ENCODE measurements at places on chromosomes 2 and 18.

- peaks cover 5% of the 10 kb centered on the region for H3K36me3 ChIP-seq
These were observed 726 bp downstream of the C2orf69 start for GRCh38 chr2:199911877-199912161.

DNA sequence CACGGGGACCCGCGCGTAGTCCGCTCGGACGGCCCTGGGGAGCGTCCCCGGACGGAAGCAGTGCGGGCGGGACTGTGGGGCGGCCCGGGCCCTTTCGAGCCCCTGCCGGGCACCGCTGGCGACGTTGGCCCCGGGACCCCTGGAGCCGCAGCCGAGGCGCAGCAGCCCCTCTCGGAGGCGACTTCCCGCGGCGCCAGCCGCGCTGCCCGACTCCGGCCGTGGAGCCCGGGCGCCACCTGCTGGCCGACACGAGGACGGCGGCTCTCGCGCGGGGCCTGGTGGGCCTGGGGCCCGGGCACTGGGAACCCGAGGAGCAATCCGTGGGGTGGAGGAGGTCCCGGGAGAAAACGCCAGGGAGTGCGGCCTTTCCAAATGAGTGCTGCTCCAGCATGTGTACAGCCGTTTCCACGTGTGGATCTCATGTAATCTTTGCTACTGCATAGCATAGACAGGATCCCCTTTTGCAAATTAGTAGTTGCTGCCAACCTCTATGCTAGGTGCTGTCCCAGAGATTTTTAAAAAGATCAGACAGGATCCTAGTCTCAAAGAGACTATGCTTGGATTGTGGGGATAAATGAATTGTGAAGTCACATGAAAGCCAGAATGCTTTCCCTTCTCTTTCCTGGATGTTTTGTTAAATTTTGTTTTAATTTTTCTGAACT lies 4.0 kb downstream of the ID2 start:
- no peaks in the 10 kb centered on the region for H3K36me3 ChIP-seq
- H3K27ac ChIP-seq = peak overlapping the region; percentile 96
- DNase-seq = no peak
- H3K4me3 ChIP-seq = peak overlapping the region; percentile 67

- H3K36me3 ChIP-seq = no peaks in the 10 kb centered on the region
- no peak overlapping the region for H3K4me3 ChIP-seq
- H3K4me1 ChIP-seq = no peaks in the 10 kb centered on the region
- no peak overlapping the region for H3K27ac ChIP-seq
- H3K27me3 ChIP-seq = no peaks in the 10 kb centered on the region
These were observed 70.8 kb downstream of the DDX18 start for GRCh38 chr2:117885308-117885707.

DNA sequence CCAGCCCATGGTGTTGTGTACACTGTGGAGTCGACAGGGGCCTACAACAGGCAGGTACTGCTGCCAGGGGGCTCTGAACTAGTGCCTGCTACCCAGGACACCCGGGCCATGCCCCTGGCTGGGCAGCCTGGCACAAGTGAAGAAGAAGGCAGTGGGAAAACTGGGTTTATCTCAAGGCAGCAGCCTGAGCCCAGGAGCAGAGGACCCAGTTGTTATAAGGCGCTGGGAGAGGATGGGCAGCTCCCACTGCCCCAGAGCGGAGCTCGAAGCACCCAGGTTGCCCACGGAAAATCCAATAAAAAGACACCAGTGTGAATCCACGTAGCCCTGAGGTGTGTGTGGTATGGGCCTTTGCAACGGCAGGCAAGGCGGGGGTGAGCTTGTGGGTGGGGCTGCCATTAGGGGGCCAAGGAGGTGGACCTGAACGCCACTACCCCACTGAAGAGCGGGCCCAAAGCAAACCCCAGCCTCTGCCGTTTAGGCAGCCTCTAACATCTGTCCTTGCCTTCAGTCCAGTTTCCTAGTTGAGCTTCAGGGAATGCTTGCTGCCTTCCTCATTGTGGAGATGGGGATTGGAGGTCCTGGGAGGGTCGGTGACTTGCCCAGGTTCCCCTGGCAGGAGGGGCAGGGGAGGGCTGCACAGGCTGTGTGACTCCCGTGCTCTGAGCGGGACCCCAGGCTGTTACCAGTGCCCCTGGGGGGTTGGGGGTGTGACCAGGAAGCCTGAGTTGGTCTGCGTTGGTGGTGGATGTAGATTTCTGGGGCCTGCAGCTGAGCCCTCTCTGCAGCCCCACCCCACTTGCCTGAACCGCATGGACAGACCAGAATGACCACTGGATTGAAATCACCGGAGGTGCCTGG lies 16.0 kb downstream of the ARID5A start:
- no peak overlapping the region for H3K4me3 ChIP-seq
- no peaks in the 10 kb centered on the region for H3K27me3 ChIP-seq
- no peak overlapping the region for H3K27ac ChIP-seq
- DNase-seq = no peak
- peaks cover 14% of the 10 kb centered on the region for H3K36me3 ChIP-seq

GRCh38 chr2:180980943-180981911 lies 822 bp downstream of the UBE2E3 start:
- peak overlapping the region; percentile 64 for H3K4me3 ChIP-seq
- no peaks in the 10 kb centered on the region for H3K27me3 ChIP-seq
- H3K36me3 ChIP-seq = no peaks in the 10 kb centered on the region
- peaks cover 17% of the 10 kb centered on the region for H3K4me1 ChIP-seq
- peak overlapping the region; percentile 80 for H3K27ac ChIP-seq

DNA sequence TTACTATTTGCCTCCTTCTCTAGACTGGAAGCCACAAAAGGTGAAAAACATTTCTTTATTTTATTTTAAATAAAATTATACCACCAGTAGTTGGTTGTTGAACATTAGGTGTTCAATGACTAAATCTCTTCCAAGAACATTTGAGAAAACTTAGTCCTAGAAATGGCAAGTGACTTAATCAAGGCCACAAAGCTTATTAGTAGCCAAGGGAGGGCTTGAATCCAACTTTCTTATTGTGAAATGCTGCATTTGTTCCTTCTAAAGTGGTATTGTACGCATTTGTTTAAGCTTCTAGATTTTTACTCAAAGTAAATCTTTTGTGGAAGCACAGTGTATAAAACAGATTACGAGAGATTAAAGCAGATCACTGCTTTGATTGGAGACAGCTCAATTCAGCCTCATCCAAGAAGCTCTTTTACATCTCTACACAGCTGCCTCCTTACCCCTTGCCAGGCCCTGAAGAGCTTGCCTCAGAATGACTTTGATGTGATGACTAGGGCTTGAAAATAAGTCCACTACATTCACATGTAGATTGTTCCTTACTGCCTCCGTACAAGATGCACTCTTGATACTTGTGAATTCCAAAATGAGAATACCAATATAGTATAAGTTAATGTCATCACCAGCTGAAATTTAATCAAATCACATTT lies 244.8 kb downstream of the XIRP2 start:
- no peak overlapping the region for H3K4me3 ChIP-seq
- H3K27me3 ChIP-seq = no peaks in the 10 kb centered on the region
- no peaks in the 10 kb centered on the region for H3K36me3 ChIP-seq
- H3K4me1 ChIP-seq = no peaks in the 10 kb centered on the region
- no peak for DNase-seq
- no peak overlapping the region for H3K27ac ChIP-seq

GRCh38 chr2:170271340-170271739 lies 93.4 kb downstream of the MYO3B start:
- no peaks in the 10 kb centered on the region for H3K36me3 ChIP-seq
- H3K4me3 ChIP-seq = no peak overlapping the region
- H3K27me3 ChIP-seq = no peaks in the 10 kb centered on the region
- H3K27ac ChIP-seq = no peak overlapping the region
- H3K4me1 ChIP-seq = no peaks in the 10 kb centered on the region

GRCh38 chr2:212022966-212023365 lies 515.6 kb downstream of the ERBB4 start:
- no peaks in the 10 kb centered on the region for H3K36me3 ChIP-seq
- H3K4me3 ChIP-seq = no peak overlapping the region
- no peaks in the 10 kb centered on the region for H3K27me3 ChIP-seq
- DNase-seq = no peak
- H3K4me1 ChIP-seq = no peaks in the 10 kb centered on the region

DNA sequence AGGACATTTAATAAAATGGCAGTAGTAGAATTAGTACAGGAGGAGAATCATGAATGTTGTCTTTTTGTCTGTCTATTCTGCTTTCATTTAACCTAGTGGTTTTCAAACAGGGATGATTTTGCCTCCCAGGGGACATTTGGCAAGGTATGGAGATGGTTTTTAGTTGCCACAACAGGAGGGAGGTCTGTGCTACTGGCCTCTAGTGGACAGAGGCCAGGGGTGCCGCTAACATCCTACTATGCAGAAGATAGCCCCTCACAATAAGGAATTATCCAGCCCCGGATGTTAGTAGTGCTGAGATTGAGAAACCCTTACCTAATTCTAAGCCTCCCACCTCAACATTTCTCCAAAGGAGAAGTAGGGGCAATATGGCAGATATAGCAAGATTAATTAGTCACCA lies 18.3 kb downstream of the FASTKD2 start:
- H3K4me3 ChIP-seq = no peak overlapping the region
- peaks cover 4% of the 10 kb centered on the region for H3K36me3 ChIP-seq
- H3K27ac ChIP-seq = no peak overlapping the region
- H3K4me1 ChIP-seq = no peaks in the 10 kb centered on the region
- no peaks in the 10 kb centered on the region for H3K27me3 ChIP-seq

- H3K27ac ChIP-seq = no peak overlapping the region
- no peaks in the 10 kb centered on the region for H3K36me3 ChIP-seq
- no peaks in the 10 kb centered on the region for H3K27me3 ChIP-seq
- H3K4me1 ChIP-seq = no peaks in the 10 kb centered on the region
- DNase-seq = no peak
These were observed 289.4 kb downstream of the ZEB2 start for GRCh38 chr2:144230448-144231085.

GRCh38 chr18:61047794-61048193 lies 285.4 kb upstream of the CDH20 start:
- H3K27ac ChIP-seq = no peak overlapping the region
- no peak overlapping the region for H3K4me3 ChIP-seq
- no peak for DNase-seq
- H3K27me3 ChIP-seq = no peaks in the 10 kb centered on the region
- no peaks in the 10 kb centered on the region for H3K36me3 ChIP-seq
- no peaks in the 10 kb centered on the region for H3K4me1 ChIP-seq

DNA sequence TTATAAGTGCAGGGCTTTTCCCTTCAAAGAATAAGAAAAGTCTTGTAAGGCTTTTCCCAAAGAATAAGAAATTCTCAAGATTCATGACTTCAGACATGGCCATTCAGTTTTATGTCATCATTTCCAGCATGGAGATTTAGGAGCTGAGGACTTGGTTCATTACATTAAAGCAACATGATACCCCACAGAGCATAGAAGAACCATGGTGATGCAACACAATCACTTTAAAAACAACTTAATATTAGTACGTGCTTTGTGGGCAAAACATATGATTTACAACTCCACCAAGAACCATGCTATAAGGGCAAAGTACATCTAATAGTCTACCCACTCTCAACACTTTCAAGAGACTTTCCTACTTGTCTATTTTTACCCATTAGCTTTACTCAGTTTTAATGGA lies 214.4 kb downstream of the SRBD1 start:
- no peak for DNase-seq
- no peaks in the 10 kb centered on the region for H3K36me3 ChIP-seq
- H3K4me3 ChIP-seq = no peak overlapping the region

DNA sequence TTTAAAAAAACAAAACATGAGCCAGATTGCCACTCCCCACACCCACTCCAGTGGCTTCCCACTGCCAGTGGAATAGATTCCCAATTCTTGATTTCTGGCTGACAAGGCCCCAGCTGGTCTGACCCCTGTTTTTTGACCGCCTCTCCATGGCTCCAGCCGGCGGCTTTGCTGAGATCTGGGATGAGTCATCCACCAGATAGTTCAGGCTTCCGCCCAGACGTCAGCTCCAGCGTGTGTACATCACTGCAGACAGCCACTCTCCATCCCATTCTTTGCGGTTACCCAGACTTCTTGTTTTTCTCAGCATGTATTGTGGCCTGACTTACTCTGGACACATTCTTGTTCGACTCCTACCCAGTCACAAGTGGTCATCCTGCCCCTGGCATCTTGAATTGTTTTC lies 227.9 kb downstream of the GBX2 start:
- no peak overlapping the region for H3K27ac ChIP-seq
- no peak overlapping the region for H3K4me3 ChIP-seq
- no peaks in the 10 kb centered on the region for H3K27me3 ChIP-seq

DNA sequence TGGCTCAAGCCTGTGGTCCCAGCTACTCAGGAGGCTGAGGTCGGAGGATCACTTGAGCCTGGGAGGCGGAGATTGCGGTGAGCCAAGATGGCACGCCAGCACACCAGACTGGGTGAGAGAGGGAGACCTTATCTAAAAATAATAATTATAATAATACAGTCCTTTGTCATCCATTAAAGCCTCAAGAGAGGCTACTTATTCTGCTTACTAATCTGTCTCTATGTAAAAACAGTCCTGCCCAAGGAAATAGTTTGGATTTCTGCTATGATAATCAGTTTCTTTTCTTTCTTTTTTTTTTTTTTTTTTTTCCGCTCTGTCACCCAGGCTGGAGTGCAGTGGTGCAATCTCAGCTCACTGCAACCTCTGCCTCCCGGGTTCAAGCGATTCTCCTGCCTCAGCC lies 228.3 kb downstream of the C1D start:
- H3K27me3 ChIP-seq = no peaks in the 10 kb centered on the region
- H3K36me3 ChIP-seq = no peaks in the 10 kb centered on the region
- no peak overlapping the region for H3K27ac ChIP-seq
- H3K4me3 ChIP-seq = no peak overlapping the region

- no peak for DNase-seq
- H3K36me3 ChIP-seq = no peaks in the 10 kb centered on the region
- peaks cover 6% of the 10 kb centered on the region for H3K4me1 ChIP-seq
- H3K27ac ChIP-seq = no peak overlapping the region
These were observed 120.2 kb downstream of the LPIN1 start for GRCh38 chr2:11866358-11867335.

GRCh38 chr2:12045864-12046291 lies 299.4 kb downstream of the LPIN1 start:
- DNase-seq = no peak
- no peak overlapping the region for H3K4me3 ChIP-seq

GRCh38 chr2:69449906-69450305 lies 12.7 kb upstream of the NFU1 start:
- no peak overlapping the region for H3K4me3 ChIP-seq
- no peaks in the 10 kb centered on the region for H3K4me1 ChIP-seq
- no peaks in the 10 kb centered on the region for H3K27me3 ChIP-seq
- H3K27ac ChIP-seq = no peak overlapping the region
- no peak for DNase-seq

GRCh38 chr2:162888652-162889051 lies 50.1 kb upstream of the KCNH7 start:
- DNase-seq = no peak
- H3K4me3 ChIP-seq = no peak overlapping the region
- no peak overlapping the region for H3K27ac ChIP-seq
- no peaks in the 10 kb centered on the region for H3K36me3 ChIP-seq
- no peaks in the 10 kb centered on the region for H3K4me1 ChIP-seq
